Heart right ventricle (tissue), 16 donors: ENCODE measurements at places on chromosomes 4 and X. TPM values are rescaled to one million over a fixed set of nuclear protein-coding genes. Genes with fewer than 3 reads are reported as not detected.

The NAP1L2 gene
- total RNA-seq, result 4.0 TPM

The NALF2 gene
- 11.2 TPM for total RNA-seq

The C4orf51 gene
- not detected for total RNA-seq

The MAGEE1 gene
- 4.6 TPM for total RNA-seq

The GUCY1A1 gene
- total RNA-seq, result 45.0 TPM

The ZGRF1 gene
- total RNA-seq, result 2.2 TPM

The AFAP1 gene
- total RNA-seq, result 6.4 TPM

The POF1B gene
- 5.9 TPM for total RNA-seq

The GRID2 gene
- not detected for total RNA-seq

The PLA2G12A gene
- 48.2 TPM for total RNA-seq

The RGN gene
- 20.1 TPM for total RNA-seq

The PNCK gene
- 8.4 TPM for total RNA-seq

The OPRPN gene
- not detected for total RNA-seq

The HERC6 gene
- total RNA-seq, result 11.6 TPM

The SYP gene
- 0.96 TPM for total RNA-seq

The USP11 gene
- total RNA-seq, result 48.5 TPM

The CT45A5 gene
- not detected for total RNA-seq

The CLCN5 gene
- total RNA-seq, result 1.4 TPM

The LPAR4 gene
- 0.35 TPM for total RNA-seq

The CRMP1 gene
- total RNA-seq, result 1.9 TPM

The FRAS1 gene
- 3.5 TPM for total RNA-seq

The PPEF2 gene
- total RNA-seq, result not detected

The XAGE1A gene
- not detected for total RNA-seq

The CFI gene
- 13.5 TPM for total RNA-seq

The ASB12 gene
- total RNA-seq, result 1.3 TPM

The GCNA gene
- 0.85 TPM for total RNA-seq

The EPHA5 gene
- total RNA-seq, result 0.07 TPM

The UCHL1 gene
- 6.7 TPM for total RNA-seq

The SPIN2A gene
- not detected for total RNA-seq

The FTHL17 gene
- not detected for total RNA-seq

The KIT gene
- 6.8 TPM for total RNA-seq

The SRPX2 gene
- total RNA-seq, result 5.6 TPM

The TMPRSS11F gene
- total RNA-seq, result not detected

The CXorf49B gene
- not detected for total RNA-seq

The FAM9C gene
- total RNA-seq, result 0.47 TPM

The ASB11 gene
- 100 TPM for total RNA-seq

The GLA gene
- 8.5 TPM for total RNA-seq
